ENCODE measurements at places on chromosomes 1 and 21. TPM values are rescaled to one million over a fixed set of nuclear protein-coding genes. Genes with fewer than 3 reads are reported as not detected.

DNA sequence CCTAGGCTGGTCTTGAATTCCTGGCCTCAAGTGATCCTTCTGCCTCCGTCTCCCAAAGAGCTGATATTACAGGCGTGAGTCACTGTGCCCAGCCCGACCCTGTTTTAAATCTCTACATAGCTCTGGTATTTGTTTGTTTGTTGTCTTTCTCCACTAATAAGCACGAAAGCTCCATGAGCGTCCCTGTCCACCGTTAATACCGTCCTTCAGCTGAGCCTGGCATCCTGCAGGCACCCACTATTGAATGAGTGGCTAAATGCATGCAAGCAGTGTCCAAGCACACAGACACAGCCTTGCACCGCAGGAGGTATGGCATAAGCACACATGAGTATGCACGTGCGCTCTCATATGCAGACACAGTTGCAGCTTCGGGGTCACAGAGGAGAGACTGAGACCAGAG is 4.5 kb upstream of the COL16A1 start:
- no peaks in the 10 kb centered on the region for H3K36me3 ChIP-seq
- no peak overlapping the region for H3K4me3 ChIP-seq
- DNase-seq = no peak
- peaks cover 5% of the 10 kb centered on the region for H3K27me3 ChIP-seq
- H3K27ac ChIP-seq = no peak overlapping the region

The ELF3 gene
- polyA plus RNA-seq = not detected

The ZMPSTE24 gene
- 44.1 TPM for polyA plus RNA-seq

The OR2T2 gene
- polyA plus RNA-seq = not detected

- no peaks in the 10 kb centered on the region for H3K27me3 ChIP-seq
- H3K36me3 ChIP-seq = no peaks in the 10 kb centered on the region
- H3K27ac ChIP-seq = no peak overlapping the region
- H3K4me1 ChIP-seq = no peaks in the 10 kb centered on the region
- H3K4me3 ChIP-seq = no peak overlapping the region
These were observed 20.5 kb downstream of the WNT2B start for GRCh38 chr1:112529301-112529700.

The KCNJ10 gene
- 0.08 TPM for polyA plus RNA-seq

- no peak overlapping the region for H3K4me3 ChIP-seq
- H3K4me1 ChIP-seq = no peaks in the 10 kb centered on the region
- no peaks in the 10 kb centered on the region for H3K36me3 ChIP-seq
- H3K27me3 ChIP-seq = no peaks in the 10 kb centered on the region
- DNase-seq = no peak
These were observed 12.5 kb upstream of the TNNI3K start for GRCh38 chr1:74222701-74223100.

The MTOR gene
- polyA plus RNA-seq = 9.0 TPM

DNA sequence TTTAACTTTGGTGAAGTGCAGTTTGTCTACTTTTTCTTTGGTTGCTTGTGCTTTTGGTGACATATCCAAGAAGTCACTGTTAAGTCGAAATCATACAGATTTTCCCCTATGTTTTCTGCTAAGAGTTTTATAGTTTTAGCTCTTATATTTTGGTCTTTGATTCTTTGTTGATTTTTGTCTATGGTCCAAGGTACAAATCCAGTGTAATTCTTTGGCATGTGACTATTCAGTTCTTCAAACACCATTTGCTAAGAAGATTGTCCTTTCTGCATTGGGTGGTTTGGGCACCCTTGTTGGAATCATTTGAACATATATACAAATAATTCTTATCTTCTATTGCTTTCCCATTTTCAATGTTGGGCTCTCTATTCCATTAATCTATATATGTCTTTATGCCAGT is 16.2 kb downstream of the HIPK1 start:
- H3K4me1 ChIP-seq = peaks cover 85% of the 10 kb centered on the region
- no peak for DNase-seq
- H3K36me3 ChIP-seq = peaks cover 13% of the 10 kb centered on the region
- H3K27ac ChIP-seq = no peak overlapping the region

DNA sequence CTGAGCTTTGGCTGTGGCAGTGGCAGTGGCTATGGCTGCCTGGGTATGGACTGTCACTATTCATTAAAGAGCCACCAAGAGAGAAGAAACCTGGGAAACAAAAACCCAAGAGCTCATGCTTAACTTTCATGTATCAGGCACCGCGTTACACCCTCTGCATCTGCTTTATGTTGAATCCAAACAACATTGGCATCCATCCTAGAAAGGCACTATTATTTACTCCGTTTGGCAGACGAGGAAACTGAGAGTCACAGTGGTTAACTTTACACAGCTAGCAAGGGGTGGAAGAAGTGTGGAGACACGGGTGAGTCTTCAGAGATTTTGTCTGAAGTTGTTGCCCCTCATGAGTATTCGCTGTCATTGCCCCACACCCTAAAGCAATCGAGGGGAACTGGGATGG is 63.8 kb downstream of the PLXNA2 start:
- DNase-seq = no peak
- H3K27me3 ChIP-seq = no peaks in the 10 kb centered on the region
- H3K27ac ChIP-seq = no peak overlapping the region
- no peaks in the 10 kb centered on the region for H3K36me3 ChIP-seq

The OR2L8 gene
- not detected for polyA plus RNA-seq

The OR2L5 gene
- polyA plus RNA-seq = not detected

- no peaks in the 10 kb centered on the region for H3K36me3 ChIP-seq
- no peak overlapping the region for H3K27ac ChIP-seq
- H3K4me3 ChIP-seq = no peak overlapping the region
- no peaks in the 10 kb centered on the region for H3K4me1 ChIP-seq
These were observed 295.0 kb downstream of the VAV3 start for GRCh38 chr1:107669996-107670395.

The MTARC2 gene
- 0.25 TPM for polyA plus RNA-seq

DNA sequence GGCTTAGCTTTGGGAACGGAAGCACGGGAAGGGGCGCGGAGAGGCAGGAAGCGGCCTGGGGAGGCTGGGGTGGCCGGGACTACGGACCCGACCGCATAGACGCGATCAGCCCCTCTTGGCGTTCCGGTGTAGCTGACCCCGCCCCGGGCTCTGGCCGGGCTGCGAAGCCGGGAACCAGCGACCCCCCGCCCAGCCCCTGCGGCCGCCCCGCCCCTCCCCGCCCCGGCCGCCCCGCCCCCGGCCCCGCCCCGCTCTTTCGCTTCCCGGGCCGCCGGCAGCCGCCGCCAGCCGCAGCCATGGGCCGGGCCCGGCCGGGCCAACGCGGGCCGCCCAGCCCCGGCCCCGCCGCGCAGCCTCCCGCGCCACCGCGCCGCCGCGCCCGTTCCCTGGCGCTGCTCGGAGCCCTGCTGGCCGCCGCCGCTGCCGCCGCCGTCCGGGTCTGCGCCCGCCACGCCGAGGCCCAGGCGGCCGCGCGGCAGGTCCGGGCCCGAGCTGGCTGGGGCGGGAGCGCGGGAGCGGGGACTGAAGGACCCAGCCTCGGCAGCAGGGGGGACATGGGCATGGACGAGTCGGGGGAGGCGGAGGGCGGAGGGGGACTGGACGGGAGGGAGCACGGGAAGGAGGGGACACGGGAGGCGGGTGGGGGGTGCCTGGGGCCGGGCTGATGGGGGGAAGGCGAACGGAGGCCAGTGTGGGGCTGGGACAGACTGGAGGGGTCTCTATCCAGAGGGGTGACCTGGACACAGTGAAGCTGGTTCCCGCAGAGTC is at the start of gene SELENON:
Gene SELENON (plus strand): TSS at position 259 of the 768 bp plus-strand sequence. CDS start 38 bp downstream, at position 297.
- no peak for DNase-seq
- peak within 1 kb of the TSS; percentile 21 for H3K4me3 ChIP-seq
- no peaks in the 10 kb centered on the region for H3K36me3 ChIP-seq
- peaks cover 78% of the 10 kb centered on the region for H3K4me1 ChIP-seq
- no peak within 1 kb of the TSS for H3K27ac ChIP-seq

- no peaks in the 10 kb centered on the region for H3K36me3 ChIP-seq
- H3K27me3 ChIP-seq = no peaks in the 10 kb centered on the region
- H3K4me1 ChIP-seq = no peaks in the 10 kb centered on the region
- H3K4me3 ChIP-seq = no peak overlapping the region
- no peak overlapping the region for H3K27ac ChIP-seq
These were observed 17.2 kb upstream of the CXADR start for GRCh38 chr21:17495680-17496079.

- H3K36me3 ChIP-seq = no peaks in the 10 kb centered on the region
- peaks cover 7% of the 10 kb centered on the region for H3K4me1 ChIP-seq
- H3K4me3 ChIP-seq = peak within 1 kb of the TSS; percentile 41
- H3K27me3 ChIP-seq = no peaks in the 10 kb centered on the region
- H3K27ac ChIP-seq = no peak within 1 kb of the TSS
These were observed at the start of gene PHLDA3 for GRCh38 chr1:201468844-201469644. TSS of gene PHLDA3 (minus strand) at chr1:201469188. CDS start at chr1:201468786, 402 bp downstream.

DNA sequence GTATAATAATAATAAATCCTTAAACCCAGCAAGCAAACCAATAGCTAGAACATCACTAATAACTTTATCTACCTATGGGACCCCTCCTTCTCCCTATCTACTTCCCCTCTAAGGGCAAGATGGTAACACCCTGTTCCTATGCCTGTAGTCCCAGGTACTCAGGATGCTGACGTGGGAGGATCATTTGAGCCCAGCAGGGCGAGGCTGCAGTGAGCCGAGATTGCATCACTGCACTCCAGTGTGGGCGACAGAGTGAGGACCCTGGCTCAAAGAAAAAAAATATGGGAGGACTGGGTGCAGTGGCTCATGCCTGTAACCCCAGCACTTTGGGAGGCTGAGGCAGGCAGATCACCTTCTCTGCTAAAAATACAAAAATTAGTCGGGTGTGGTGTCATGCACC is 143.1 kb upstream of the SLC45A1 start:
- H3K27me3 ChIP-seq = no peaks in the 10 kb centered on the region
- no peak for DNase-seq
- peaks cover 9% of the 10 kb centered on the region for H3K4me1 ChIP-seq

The ATP1A4 gene
- polyA plus RNA-seq = not detected

The TMOD4 gene
- not detected for polyA plus RNA-seq

- no peak overlapping the region for H3K27ac ChIP-seq
- H3K4me3 ChIP-seq = no peak overlapping the region
- peaks cover 62% of the 10 kb centered on the region for H3K36me3 ChIP-seq
- no peaks in the 10 kb centered on the region for H3K27me3 ChIP-seq
- DNase-seq = no peak
These were observed 15.0 kb downstream of the OXCT2 start for GRCh38 chr1:39755965-39756659.

DNA sequence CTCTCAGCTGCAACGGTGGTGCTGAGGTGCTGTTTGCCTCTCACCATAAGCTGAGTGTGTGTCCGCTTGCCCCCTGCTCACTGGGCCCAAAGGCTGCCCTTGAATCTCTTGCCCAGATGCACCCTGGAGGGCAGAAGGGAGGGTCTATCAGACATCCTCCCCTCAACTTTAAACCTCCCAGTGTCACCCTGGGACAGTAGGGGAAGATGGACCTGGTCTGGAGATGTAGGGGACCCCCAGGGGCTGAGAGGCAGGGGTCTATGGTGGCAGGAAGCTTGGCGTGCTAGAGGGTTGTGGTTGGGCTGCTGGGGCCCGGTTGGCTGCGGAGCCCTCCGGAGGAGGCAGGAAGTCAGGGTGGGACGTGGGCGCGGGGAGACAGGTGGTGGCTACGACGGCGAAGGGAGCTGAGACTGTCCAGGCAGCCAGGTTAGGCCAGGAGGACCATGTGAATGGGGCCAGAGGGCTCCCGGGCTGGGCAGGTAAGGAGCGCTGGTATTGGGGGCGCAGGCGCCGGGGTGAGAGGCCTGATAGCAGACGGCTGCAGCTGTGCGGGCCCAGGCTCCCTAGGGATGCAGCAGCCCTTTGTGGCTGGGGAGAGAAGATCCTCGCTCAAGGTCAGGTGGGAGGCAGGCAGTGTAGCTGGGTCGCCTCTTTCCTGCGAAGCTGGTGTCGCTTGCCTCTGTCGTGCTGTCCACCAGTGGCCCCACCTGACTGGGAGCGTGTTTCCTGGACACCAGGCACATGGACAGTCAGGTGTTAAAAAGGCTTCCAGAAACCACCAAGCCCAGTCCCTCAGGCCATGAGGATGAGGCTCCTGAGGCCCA is at the start of gene LCK:
Gene LCK (plus strand): TSS at position 373 of the 824 bp plus-strand sequence. CDS start 23,065 bp downstream, outside the sequence.
- H3K27me3 ChIP-seq = no peaks in the 10 kb centered on the region
- DNase-seq = peak; percentile 72
- peaks cover 56% of the 10 kb centered on the region for H3K4me1 ChIP-seq
- no peaks in the 10 kb centered on the region for H3K36me3 ChIP-seq
- H3K27ac ChIP-seq = peak within 1 kb of the TSS; percentile 89

The REN gene
- polyA plus RNA-seq = not detected

The SYCP1 gene
- polyA plus RNA-seq = not detected

The VAV3 gene
- polyA plus RNA-seq = 2.0 TPM

GRCh38 chr1:26541431-26541815 is 11.9 kb downstream of the RPS6KA1 start:
- H3K36me3 ChIP-seq = no peaks in the 10 kb centered on the region
- H3K4me3 ChIP-seq = no peak overlapping the region
- DNase-seq = no peak
- peak overlapping the region; percentile 75 for H3K27ac ChIP-seq
- H3K4me1 ChIP-seq = peaks cover 96% of the 10 kb centered on the region

The LAPTM5 gene
- polyA plus RNA-seq = 851 TPM

DNA sequence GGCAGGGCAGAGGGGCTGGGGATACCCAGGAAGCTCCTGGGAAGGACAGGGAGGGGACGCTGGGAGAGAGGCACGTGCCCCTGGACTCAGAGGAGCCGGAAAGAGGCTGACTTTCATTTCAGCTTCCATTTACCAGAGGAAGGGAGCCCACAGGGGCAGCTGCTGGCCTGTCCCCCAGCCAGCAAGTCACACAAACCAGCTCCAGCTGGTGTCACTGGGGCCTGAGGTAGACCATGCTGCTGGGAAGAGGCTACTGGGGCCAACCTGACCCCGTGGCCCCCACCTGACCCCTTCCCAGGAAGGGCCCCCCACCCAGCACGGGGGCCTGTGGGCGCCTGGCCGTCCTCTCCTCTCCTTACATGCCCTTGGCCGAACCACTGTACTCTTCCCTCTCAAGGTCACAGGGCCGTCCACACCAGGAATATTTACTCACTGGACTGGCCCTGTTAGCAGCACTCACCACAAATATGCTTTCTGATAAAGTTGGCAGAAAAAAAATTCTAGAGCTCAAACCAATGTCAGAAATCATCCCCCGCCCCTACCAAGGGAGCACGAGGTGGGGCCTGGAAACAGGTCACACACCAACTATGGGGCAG is 110.5 kb downstream of the CASZ1 start:
- DNase-seq = no peak
- H3K4me1 ChIP-seq = no peaks in the 10 kb centered on the region
- H3K4me3 ChIP-seq = no peak overlapping the region
- no peaks in the 10 kb centered on the region for H3K36me3 ChIP-seq

- DNase-seq = no peak
- H3K36me3 ChIP-seq = no peaks in the 10 kb centered on the region
- H3K4me3 ChIP-seq = no peak overlapping the region
- no peaks in the 10 kb centered on the region for H3K27me3 ChIP-seq
- no peaks in the 10 kb centered on the region for H3K4me1 ChIP-seq
These were observed 27.5 kb downstream of the PGM1 start for GRCh38 chr1:63620671-63621070.
